ENCODE measurements at places on chromosomes 1 and 21. TPM values are rescaled to one million over a fixed set of nuclear protein-coding genes. Genes with fewer than 3 reads are reported as not detected.

GRCh38 chr1:30477588-30477987 is 245.8 kb downstream of the MATN1 start:
- no peaks in the 10 kb centered on the region for H3K4me1 ChIP-seq
- H3K4me3 ChIP-seq: no peak overlapping the region
- H3K27ac ChIP-seq: no peak overlapping the region
- no peaks in the 10 kb centered on the region for H3K27me3 ChIP-seq
- H3K36me3 ChIP-seq: no peaks in the 10 kb centered on the region

DNA sequence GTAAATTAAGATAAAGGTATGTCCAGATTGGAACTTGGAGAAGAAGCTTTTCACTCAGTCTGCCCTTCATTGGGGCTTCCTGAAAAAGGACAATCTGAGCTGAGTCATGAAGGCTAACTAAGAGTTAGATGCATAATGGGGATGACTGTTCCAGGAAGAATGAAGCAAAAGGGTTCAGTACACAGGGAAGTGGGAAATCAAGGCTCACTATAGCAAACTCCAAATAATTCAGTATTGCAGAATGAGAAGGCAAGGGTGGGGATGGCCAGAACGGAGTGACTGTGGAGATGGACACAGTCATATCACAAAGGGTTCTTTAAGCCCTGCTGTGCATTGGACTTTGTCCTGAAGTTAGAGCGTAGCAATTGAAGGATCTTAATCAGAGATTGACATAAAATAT is 158.3 kb downstream of the FGGY start:
- H3K36me3 ChIP-seq: no peaks in the 10 kb centered on the region
- no peak for DNase-seq
- no peaks in the 10 kb centered on the region for H3K27me3 ChIP-seq
- H3K27ac ChIP-seq: no peak overlapping the region
- no peaks in the 10 kb centered on the region for H3K4me1 ChIP-seq

DNA sequence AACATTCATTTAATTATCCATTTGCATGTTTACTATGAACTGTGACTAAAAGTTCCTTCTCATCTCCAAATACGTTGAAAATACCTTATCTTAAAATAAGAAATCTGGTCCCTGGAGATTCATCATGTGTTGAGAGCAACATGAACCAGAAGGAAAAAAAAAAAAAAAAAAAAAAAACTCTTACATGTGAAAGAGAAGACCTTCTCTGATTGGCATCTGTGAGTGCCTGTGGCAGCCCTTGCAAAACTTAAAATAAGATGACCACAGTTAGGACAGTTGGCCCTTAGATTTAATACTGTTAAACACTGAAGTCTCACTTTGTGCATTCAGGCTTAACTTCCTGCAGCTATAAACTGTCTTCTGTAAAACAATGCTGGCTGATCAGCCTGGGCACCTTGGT is 1395.2 kb upstream of the ADGRL4 start:
- no peak for DNase-seq
- H3K4me1 ChIP-seq: no peaks in the 10 kb centered on the region
- no peaks in the 10 kb centered on the region for H3K27me3 ChIP-seq
- no peak overlapping the region for H3K27ac ChIP-seq

DNA sequence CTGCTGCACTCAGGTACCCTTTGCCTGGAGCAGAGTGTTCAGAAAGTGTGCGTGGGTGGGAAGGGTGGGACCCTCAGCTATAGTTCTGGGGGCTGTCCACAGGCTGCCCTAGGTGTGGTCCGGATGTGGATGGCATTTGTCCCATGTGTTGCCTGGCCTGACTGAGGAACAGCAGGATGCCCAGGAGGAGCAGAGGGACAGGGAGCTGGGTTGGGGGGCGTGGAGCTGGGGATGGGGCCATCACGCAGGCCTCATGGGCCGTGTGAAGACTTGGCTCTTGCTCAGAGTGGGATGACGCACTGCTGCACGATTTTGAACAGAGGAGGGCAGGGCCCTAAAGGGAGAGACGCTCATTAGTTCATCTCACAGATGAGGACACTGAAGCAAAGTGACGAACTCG is 17.0 kb downstream of the C1orf115 start:
- H3K4me3 ChIP-seq: no peak overlapping the region
- no peaks in the 10 kb centered on the region for H3K4me1 ChIP-seq
- no peak for DNase-seq
- H3K27ac ChIP-seq: no peak overlapping the region
- no peaks in the 10 kb centered on the region for H3K36me3 ChIP-seq

The TPTE gene
- total RNA-seq: not detected

DNA sequence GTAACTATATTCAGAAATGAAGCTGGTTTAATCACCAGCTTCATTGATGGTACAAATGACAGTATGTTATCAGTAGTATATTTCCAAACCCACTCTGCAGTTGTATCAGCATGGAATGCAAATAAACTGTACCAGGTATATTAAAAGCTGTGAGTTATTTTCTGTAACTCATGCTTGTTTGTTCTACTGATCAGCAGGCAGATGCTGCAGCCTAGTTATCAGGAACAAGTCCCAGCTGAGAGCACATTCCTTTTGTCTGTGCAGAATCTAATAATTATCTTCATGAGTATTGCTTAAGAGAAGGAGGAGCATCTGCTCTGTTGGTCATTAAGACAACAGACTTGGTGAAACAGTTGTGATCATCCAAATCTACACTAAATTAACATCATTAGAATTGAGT is 1331.1 kb downstream of the MRPL39 start:
- no peaks in the 10 kb centered on the region for H3K36me3 ChIP-seq
- no peaks in the 10 kb centered on the region for H3K27me3 ChIP-seq
- H3K4me3 ChIP-seq: no peak overlapping the region
- DNase-seq: no peak
- H3K4me1 ChIP-seq: no peaks in the 10 kb centered on the region
- H3K27ac ChIP-seq: no peak overlapping the region

The CRYAA gene
- not detected for total RNA-seq

GRCh38 chr21:33543505-33544129 is 779 bp downstream of the SON start:
- H3K27me3 ChIP-seq: no peaks in the 10 kb centered on the region
- H3K36me3 ChIP-seq: peaks cover 21% of the 10 kb centered on the region
- peak overlapping the region; percentile 97 for H3K4me3 ChIP-seq
- no peak for DNase-seq
- H3K4me1 ChIP-seq: peaks cover 37% of the 10 kb centered on the region
- H3K27ac ChIP-seq: peak overlapping the region; percentile 100

DNA sequence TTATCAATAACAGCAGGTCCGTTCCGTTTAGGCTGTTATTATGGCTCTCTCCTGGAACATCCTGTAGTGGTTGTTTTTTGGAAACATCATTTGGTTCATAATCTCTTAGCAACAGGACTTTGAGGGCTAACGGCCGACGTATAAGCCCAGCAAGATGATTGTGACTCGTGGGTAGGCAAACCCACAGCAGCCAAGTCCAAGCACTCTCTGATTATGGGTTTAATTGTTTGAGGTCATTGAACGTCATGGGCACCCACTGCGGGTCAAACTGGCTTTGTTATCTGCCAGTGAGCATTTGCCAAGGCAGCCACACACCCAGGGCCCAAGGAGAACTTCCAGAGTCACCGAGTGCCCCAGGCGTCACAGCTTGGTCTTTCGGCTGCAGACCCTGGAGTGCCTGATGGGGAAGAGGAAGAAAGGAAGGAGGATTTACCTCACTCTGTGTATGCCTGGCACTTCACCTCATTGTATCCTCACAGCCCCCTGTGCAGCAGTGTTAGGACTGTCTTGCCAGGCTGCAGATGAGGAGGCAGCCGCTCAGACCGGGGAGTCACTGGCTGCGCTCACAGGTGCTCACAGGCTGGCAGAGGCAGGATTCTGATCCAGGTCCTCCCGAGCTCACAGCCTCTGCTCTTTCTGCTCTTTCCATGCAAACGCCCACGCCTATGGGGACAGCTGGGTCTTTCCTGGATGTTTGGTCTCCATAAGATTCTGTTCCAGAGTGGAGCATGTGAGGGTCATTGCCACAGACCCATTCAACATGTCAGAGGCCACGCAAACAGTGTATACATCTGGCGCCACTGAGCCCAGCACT is 30.8 kb upstream of the EPS8L3 start:
- H3K27me3 ChIP-seq: no peaks in the 10 kb centered on the region
- H3K4me1 ChIP-seq: peaks cover 61% of the 10 kb centered on the region
- no peak overlapping the region for H3K4me3 ChIP-seq
- no peak overlapping the region for H3K27ac ChIP-seq
- no peak for DNase-seq

The WDTC1 gene
- total RNA-seq: 46.1 TPM

GRCh38 chr21:19842601-19843000 is 1155.6 kb upstream of the NCAM2 start:
- no peak overlapping the region for H3K4me3 ChIP-seq
- H3K27ac ChIP-seq: no peak overlapping the region
- H3K4me1 ChIP-seq: no peaks in the 10 kb centered on the region
- no peaks in the 10 kb centered on the region for H3K27me3 ChIP-seq
- H3K36me3 ChIP-seq: no peaks in the 10 kb centered on the region

- H3K27ac ChIP-seq: no peak overlapping the region
- DNase-seq: no peak
- H3K4me3 ChIP-seq: no peak overlapping the region
- H3K4me1 ChIP-seq: peaks cover 22% of the 10 kb centered on the region
Measured at GRCh38 chr1:173821680-173822079, 2.8 kb upstream of the DARS2 start.

- peak overlapping the region; percentile 45 for H3K4me3 ChIP-seq
- H3K36me3 ChIP-seq: no peaks in the 10 kb centered on the region
- peaks cover 32% of the 10 kb centered on the region for H3K4me1 ChIP-seq
- no peaks in the 10 kb centered on the region for H3K27me3 ChIP-seq
- H3K27ac ChIP-seq: no peak overlapping the region
Measured at GRCh38 chr1:52368383-52369172, 2.6 kb upstream of the CC2D1B start.

The FCRL1 gene
- total RNA-seq: 2.9 TPM

The LCA5L gene
- total RNA-seq: not detected

GRCh38 chr1:224433701-224434672 is 610 bp downstream of the WDR26 start:
- peak overlapping the region; percentile 91 for H3K4me3 ChIP-seq
- peak overlapping the region; percentile 92 for H3K27ac ChIP-seq
- H3K27me3 ChIP-seq: no peaks in the 10 kb centered on the region
- H3K36me3 ChIP-seq: peaks cover 4% of the 10 kb centered on the region
- peak; percentile 52 for DNase-seq
- peaks cover 57% of the 10 kb centered on the region for H3K4me1 ChIP-seq

The C1orf105 gene
- total RNA-seq: not detected

The WLS gene
- total RNA-seq: not detected

DNA sequence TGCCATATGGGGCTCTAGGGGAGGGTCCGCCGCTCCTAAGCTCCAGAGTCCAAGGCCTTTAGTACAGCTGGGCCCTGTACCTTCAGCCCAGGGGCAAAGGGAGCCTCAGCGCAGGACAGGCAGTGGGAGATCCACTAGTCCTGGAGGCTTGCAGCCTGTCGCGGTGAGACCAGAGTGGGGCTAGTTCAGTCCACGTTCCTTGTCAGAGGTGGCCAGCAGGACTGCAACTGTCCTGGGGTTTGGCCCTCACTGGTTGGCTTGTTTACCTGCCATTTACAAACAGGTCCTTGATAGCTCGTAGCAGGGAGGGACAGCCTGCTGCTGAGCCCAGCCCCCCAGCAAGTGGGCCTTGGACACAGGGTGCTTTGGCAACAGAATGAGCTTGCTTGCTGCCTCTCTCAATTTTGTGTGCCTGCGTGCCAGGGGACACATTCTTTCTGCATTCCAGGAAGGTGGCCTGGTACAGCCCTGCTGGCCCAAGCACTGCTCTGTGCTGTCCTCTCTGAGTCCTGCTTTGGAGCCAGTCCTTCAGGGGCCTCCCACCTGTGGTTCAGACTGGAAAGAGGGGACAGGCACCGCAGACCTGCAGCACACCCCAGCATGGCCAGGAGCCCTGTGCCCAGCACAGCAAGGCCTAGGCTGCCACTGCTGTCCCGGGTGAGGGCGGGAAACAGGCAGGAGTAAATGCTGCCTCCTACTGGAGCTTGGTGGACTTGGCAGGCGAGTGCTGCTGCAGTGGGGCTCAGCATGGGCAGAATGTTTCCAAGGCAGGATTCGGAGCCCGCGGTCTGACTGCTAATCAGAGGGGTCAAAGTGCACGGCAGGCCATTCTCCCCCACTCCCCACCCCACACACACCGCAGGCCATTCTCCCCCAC is 15.2 kb downstream of the H6PD start:
- no peak overlapping the region for H3K4me3 ChIP-seq
- peaks cover 16% of the 10 kb centered on the region for H3K36me3 ChIP-seq
- DNase-seq: no peak

The IFI44 gene
- total RNA-seq: 53.9 TPM

- no peak overlapping the region for H3K4me3 ChIP-seq
- H3K4me1 ChIP-seq: no peaks in the 10 kb centered on the region
- DNase-seq: no peak
- H3K27ac ChIP-seq: no peak overlapping the region
- no peaks in the 10 kb centered on the region for H3K27me3 ChIP-seq
- H3K36me3 ChIP-seq: no peaks in the 10 kb centered on the region
Measured at GRCh38 chr1:246734866-246735265, 10.7 kb downstream of the SCCPDH start.

GRCh38 chr21:42228709-42229220 is 9.8 kb downstream of the ABCG1 start:
- H3K27ac ChIP-seq: peak overlapping the region; percentile 86
- no peak for DNase-seq
- peaks cover 17% of the 10 kb centered on the region for H3K36me3 ChIP-seq
- H3K4me3 ChIP-seq: peak overlapping the region; percentile 54

The C1orf198 gene
- 3.8 TPM for total RNA-seq

DNA sequence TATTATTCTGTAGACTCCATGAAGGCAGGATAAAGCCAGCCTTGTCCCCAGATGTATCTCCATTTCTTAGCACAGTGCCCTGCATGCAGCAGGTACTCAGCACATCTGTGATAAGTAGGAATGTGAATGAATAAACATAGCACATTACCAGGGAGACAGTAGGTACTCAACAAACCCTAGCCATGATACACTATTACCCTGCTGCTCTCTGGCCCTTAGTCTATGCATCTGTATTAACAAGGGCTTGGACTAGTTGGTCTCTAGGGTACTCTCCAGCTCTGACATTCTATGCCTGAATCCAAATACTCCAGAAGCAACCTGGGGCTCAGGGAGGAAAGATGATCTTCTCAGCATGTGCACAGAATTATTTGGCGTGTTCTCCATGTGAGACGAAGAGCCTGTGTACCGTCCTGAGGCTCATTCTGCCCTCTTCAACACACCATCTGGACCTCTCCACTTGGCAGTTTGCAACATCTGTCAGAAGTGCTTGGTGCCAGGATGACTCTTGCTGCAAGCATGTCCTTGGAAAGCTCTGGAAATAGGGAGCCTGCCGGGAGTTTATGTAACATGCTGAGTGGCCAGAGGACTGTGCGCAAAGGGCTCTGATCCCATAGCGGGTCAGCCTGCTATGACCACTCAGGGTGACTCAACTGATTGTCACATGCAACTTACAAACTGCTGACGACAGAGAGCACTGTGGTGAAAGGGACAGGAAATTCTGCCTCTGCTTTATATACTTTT is 228.2 kb upstream of the USP24 start:
- no peak overlapping the region for H3K27ac ChIP-seq
- no peaks in the 10 kb centered on the region for H3K27me3 ChIP-seq
- no peaks in the 10 kb centered on the region for H3K36me3 ChIP-seq
- no peak overlapping the region for H3K4me3 ChIP-seq
- H3K4me1 ChIP-seq: no peaks in the 10 kb centered on the region

The KLHDC9 gene
- total RNA-seq: not detected

Measured in CD4-positive, CD25-positive, alpha-beta regulatory T cell (primary cell).